Left renal pelvis (tissue), 4 donors: ENCODE measurements at places on chromosomes 2 and 18.
A peak's percentile ranks its signal among the peaks of the same experiment; 100 is the strongest.

DNA sequence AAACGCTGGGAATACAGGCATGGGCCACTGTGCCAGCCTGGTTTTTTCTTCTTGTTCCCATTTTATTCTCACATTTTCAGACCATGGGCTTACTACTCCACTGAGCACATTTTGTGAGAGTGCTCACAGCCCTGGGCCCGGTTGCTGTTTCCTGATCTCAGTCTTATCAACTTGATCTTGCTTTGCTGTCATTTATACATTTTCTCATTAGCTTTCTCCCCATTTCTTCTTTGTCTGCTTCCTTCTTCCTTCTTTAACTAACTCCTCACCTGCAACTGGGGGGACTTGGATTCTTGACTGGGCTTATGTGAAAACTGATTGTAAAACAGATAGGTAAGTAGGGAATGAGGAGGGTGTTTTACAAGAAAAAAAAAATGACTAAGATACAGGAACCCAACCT lies 117.3 kb downstream of the PLB1 start:
- no peak for DNase-seq

DNA sequence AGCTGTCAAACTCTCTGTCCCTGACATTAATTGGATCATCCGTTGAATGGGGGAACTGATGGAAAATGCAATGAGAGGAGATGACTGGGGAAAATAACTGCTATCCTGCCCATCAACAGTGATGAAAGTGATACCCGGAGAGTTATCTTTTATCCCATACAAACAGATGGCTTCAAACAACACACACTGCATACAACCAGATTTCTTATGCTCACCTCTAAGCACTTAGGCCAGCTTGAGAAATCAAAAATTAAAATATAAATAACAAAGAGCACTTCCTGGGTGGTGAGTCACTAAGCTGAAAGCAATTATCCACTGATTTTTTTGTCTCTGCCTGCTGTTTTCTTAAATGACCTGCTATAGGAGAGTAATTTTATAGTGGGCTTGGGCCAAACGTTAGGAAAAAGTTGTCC lies 237.6 kb upstream of the RGPD4 start:
- no peak for DNase-seq

DNA sequence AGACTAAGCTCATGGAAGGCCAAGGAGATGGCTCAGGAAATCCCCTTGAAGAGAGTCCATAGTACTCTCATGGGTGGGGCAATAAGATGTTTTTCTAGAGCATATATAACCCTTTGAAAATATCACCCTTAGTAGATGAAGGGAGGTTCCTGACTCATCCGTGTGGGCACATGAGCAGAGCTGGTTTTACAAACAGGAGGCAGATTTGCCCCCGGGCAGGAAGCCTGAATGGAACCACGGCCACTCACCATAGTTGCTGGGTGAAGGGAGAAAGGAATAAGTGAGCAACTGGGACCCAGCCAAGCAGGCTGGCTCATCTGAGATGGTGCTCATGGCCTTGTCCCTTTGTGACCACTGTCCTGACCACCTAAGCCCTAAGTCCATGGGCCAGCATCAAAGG lies 29.0 kb upstream of the MAPRE3 start:
- DNase-seq, result no peak

- no peak for DNase-seq
Observed at GRCh38 chr2:68931799-68932198, 20.9 kb downstream of the GKN2 start.

DNA sequence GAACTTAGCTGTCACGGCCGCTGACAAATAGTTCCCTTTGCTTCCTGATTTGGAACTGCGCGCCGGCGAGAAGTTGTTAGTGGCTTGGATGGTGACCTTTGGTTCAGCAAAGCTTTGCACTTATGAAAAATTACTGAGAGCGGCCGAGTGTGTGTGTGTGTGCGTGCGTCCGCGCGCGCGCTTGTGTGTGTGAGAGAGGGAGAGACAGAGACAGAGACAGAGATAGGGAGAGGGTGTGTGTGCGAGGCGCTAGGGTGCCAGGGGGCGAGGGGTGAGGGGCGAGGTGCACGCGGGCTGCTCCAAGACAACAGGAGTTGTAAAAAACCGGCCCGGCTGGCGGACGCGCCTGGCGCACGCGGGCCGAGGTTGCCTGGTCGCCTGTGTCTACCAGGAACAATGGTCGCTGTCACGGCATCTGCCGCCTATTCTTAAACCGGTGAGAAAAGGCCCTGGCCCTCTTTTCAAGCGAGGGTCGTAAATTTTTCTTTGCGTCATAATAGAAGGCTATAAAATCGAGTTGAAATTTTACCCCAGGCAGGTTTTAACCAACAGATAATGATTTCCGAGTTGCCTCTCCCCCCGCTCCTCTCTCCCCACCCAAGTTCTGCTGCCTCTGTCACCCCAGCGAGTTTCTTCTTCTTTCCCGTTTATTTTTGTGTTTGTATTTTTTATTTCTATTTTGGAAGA lies 535 bp downstream of the HOXD3 start:
- DNase-seq, result no peak

DNA sequence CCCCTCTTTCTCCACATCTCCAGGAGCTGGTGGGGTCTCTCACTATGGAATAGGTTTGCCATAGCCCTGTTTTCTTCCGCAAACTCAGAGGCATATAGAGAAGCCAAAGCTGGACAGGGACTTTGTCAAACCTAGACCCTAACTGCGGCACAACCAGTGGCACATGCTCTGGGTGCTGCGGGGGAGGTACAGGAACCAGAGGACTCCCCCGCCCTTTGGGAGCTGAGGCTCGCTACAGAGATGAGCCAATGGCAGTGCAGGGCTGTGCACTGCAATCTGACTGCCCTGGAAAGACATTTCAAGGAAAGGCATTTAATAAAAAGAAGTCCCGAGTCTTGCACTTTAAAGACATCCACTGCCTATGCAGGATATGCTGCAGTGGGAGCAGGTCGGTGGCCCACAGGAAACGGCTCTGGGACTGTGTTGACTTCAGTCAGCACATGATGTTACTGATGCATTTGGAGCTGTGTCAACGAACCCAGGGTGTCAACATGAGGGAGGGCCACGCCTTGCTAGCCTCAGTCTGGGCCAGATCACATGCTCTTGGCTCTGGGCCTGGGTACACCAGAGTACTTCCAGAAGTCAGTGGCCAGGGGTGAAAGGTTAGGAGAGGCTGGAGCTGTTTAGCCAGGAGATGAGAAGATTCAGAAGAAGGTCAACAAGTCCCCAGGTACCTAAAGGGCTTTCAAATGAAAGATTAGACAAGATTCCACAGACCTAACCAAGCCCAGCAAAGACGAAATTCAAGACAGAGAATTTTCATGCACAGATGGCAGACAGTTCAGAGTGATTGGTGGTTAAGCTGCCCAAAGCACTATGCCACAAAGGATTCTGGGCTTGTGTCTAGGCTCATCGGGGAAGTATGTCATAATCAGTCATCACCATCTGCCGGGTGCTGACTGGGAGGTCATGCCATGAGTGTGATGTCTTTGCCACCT lies 8.2 kb downstream of the SLC35F6 start:
- no peak for DNase-seq

GRCh38 chr2:60958800-60959199 lies 58.7 kb upstream of the PEX13 start:
- no peak for DNase-seq

GRCh38 chr2:127754186-127754585 lies 52.9 kb downstream of the SFT2D3 start:
- no peak for DNase-seq

GRCh38 chr2:25044011-25044410 lies 2.1 kb downstream of the EFR3B start:
- no peak for DNase-seq

DNA sequence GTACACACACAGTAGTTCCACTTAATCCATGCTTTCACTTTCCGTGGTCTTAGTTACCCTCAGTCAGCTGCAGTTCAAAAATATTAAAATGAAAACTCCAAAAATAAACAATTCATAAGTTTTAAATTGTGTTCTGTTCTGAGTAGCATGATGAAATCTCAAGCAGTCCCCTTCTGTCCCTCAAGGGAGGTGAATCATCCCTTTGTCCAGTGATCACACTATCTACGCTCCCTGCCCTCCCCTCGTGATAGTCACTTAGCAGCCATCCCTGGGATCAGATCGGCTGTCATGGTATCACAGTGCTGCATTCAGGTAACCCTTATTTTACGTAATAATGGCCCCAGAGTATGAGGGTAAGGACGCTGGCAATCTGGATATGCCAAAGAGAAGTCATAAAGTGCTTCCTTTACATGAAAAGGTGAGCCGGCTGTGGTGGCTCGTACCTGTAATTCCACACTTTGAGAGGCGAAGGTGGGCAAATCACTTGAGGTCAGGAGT lies 5.8 kb upstream of the RTN4 start:
- DNase-seq, result no peak

DNA sequence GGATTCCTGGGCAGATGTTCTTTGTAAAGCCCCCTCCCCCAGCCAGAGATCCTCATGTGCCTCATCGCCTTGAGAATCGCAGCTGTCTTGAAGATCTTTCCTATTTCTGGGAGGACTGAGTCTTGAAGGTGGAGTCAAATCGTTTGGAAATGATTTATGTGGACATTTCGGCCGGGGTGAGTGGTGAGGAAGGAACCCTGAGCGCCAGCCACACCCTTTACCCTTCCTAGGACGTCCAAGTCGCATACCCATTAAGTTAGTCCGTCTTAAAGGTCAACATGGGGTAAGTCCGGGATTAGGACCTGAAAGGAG lies 84.9 kb upstream of the ZCCHC2 start:
- DNase-seq, result no peak

GRCh38 chr2:202186641-202187202 lies 51.7 kb downstream of the SUMO1 start:
- DNase-seq, result no peak

GRCh38 chr2:11669454-11670291 lies at the start of gene NTSR2:
Gene NTSR2 (minus strand): TSS chr2:11670195. CDS start chr2:11670129, 66 bp downstream.
- DNase-seq, result peak; percentile 36

DNA sequence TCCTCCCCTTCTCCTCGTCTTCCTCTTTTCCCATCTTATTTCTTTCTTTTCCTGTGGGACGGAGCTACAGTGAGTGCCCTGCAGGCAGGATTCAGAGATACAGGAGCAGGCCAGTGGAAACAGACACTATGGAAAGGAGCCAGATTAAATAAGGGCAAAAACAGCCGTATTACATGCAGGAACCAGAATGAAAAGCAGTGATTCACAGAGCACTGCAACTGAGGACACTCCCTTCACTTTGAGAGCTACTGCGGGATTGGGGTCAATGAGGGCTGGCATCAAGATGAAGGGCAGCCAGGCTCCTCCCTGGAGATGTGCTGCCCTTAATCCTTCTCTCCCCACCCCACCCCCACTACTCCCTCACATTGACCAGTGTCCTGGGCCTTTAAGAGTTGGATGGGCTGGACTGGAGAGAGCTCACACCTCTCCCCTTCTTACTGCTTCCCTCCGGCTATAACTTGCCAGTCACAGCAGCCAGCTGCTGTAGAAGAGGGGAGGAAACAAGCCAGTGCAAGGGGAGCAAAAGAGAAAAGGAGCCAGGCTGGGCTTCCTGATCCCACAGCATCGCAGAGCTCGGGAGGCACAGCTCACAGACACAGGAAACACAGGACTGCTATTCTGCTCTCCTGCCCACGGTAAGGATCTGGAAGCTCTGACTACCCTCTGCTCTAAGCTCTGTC lies at the start of gene PLCD4:
Gene PLCD4, plus strand, starts transcription at position 464 of the 680 bp plus-strand sequence. CDS start 7,841 bp downstream, outside the sequence.
- no peak for DNase-seq

DNA sequence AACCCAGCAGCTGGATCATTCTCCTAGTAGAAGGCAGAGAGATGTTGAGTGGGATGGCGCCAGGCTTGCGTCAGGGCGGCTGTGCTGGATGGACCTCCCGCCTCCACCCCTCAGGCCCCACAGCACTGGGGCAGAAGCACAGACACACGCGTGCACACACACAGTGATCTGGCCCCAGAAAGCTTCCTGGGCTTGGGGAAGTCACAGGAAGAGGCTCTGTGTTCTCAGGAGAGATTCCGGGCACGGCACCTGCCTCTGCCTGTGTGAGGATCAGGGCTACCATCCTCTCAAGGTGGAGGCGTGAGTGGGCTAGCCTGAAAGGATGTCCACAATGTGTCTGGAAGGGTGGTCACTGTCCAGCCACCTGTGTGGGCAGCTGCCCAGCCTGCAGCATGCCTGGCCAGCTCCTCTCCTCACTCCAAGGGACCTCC lies 229.8 kb upstream of the HS6ST1 start:
- DNase-seq, result no peak

DNA sequence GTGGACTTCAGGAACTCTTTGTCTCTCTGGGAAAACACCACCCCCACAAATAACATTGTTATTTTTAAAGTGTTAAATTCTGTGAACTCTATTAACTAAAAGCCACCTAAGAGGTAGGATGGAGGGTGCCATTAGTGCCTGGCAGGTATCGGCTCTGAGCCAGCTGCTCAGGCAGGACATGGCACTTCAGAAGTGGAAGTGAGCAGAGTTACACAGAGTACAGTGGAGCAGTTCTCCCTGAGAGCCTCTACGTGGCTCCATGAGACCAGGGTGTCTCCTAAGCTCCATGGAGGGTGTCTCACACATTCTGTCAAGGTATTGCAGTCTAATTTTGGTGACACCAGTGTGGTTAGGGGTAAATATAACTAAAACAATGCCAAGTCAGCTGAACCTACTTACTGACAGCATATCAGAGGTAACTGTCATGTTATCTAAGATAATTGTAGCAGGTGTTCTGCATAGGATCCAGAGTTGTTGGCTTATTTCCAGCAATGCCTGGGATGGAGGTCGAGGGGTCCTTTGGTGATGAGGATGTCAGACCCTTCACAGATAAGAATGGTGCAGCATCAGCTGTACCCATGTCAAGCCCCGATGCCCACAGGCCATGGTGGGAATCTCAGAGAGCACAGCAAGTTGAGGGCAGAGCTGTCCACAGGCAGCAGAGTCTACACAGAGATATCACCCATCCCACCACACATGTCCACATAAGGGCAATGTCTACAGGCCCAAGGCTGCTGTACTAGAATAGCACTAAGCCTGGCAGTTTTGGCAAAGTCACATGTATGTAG lies 8.6 kb upstream of the MALL start:
- no peak for DNase-seq

DNA sequence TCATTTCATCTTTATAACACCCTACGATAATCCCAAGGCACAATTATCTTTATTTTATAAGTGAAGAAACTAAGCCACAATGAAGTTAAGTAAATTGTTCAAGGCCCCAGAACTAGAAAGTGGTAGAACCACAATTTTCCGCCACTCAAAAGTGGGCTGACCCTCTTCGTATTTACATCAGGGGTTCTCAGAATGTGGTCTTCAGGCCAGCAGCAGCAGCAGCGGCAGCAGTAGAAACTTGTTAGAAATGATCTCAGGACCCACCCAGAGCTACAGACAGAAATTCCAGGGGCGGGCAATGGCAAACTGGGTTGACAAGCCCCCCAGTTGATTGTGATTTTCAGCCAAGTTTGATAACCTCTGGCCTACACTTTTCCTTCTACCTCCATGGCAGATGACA lies 62.8 kb downstream of the LBH start:
- DNase-seq, result no peak

GRCh38 chr2:119180892-119181291 lies 22.3 kb upstream of the C1QL2 start:
- no peak for DNase-seq
